GM12878 (cell line): ENCODE measurements at places on chromosomes 16 and 17.
A peak's percentile ranks its signal among the peaks of the same experiment; 100 is the strongest.

- no peaks in the 10 kb centered on the region for H3K27me3 ChIP-seq
- no peak overlapping the region for H3K27ac ChIP-seq
- H3K36me3 ChIP-seq: peaks cover 16% of the 10 kb centered on the region
- DNase-seq: no peak
These were observed 60.9 kb downstream of the PDPK1 start for GRCh38 chr16:2598723-2599122.

DNA sequence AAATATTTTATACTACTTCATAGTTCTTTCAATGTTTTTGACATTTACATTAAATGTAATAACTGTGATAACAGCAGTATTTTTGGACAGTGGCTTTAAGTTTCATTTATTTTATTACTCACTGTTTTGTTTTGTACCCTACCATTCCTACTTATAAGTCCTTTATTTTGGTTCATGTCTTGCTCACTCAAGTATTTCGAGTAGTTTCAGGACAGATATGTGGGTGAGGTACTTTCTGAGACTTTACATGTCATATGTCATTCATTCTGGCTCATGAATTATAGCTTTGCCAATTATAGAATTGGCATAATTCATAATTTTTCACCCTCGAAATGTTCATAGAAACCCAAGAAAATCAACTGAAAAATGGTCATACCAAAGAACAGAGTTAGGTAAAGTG is 44.4 kb downstream of the PIK3R5 start:
- no peak for DNase-seq
- H3K27ac ChIP-seq: peak overlapping the region; percentile 64
- H3K27me3 ChIP-seq: no peaks in the 10 kb centered on the region
- H3K36me3 ChIP-seq: peaks cover 8% of the 10 kb centered on the region
- peaks cover 59% of the 10 kb centered on the region for H3K4me1 ChIP-seq

GRCh38 chr17:43337684-43338428 is 60.9 kb upstream of the ARL4D start:
- H3K27ac ChIP-seq: no peak overlapping the region
- no peaks in the 10 kb centered on the region for H3K27me3 ChIP-seq
- H3K4me1 ChIP-seq: peaks cover 15% of the 10 kb centered on the region
- DNase-seq: no peak
- H3K36me3 ChIP-seq: no peaks in the 10 kb centered on the region

DNA sequence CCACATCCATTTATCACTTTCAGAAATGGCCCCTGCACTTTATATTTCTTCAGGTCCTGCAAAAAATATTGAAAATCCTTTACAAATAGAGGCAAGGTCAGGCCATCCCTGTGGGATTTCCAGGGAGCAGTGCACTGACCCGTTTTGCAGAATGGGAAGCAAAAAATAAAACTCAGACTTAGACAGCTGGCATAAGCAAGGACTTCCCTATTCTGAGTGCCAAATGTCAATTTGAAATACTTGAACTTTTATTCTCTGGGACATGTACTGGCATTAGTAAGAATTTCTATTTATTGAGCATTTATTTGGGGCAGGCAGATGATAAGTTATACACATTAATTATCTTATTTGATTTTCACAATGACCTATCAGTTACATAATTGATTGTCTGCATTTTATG is 32.4 kb downstream of the PRKCB start:
- DNase-seq: no peak
- no peak overlapping the region for H3K4me3 ChIP-seq
- no peak overlapping the region for H3K27ac ChIP-seq
- no peaks in the 10 kb centered on the region for H3K27me3 ChIP-seq
- peaks cover 42% of the 10 kb centered on the region for H3K4me1 ChIP-seq
- peaks cover 19% of the 10 kb centered on the region for H3K36me3 ChIP-seq

DNA sequence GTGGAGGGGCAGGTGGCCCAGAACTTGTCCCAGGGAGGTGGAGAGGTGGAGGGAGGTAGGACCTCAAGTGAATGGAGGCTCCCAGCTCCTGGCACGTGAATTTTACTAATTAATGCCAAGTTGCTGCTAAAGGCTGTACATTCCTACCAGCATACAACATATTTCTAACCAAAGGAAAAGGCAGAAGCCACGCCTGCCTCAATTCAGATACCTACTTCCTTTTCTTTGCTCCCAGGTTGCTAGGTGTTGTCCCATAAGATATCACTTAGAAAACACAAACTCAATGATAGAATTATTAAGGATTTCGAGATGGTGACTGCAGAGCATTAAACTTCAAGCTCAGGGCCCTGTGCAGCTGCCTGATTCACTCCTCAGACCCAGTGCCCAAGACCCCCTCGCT is 20.5 kb upstream of the SMPD3 start:
- H3K27me3 ChIP-seq: no peaks in the 10 kb centered on the region
- DNase-seq: no peak
- no peaks in the 10 kb centered on the region for H3K36me3 ChIP-seq
- H3K4me3 ChIP-seq: no peak overlapping the region

- H3K27me3 ChIP-seq: no peaks in the 10 kb centered on the region
- H3K27ac ChIP-seq: no peak overlapping the region
- DNase-seq: no peak
- H3K4me1 ChIP-seq: peaks cover 5% of the 10 kb centered on the region; the same call in 1 of the 2 replicates
- 0 out of 2 replicates have a peak overlapping the region, but pooled peaks have one; percentile 35 for H3K4me3 ChIP-seq
- H3K36me3 ChIP-seq: no peaks in the 10 kb centered on the region
These were observed 11.0 kb downstream of the GPRC5C start for GRCh38 chr17:74442670-74443515.

GRCh38 chr17:6101706-6102105 is 31.5 kb downstream of the WSCD1 start:
- no peaks in the 10 kb centered on the region for H3K36me3 ChIP-seq
- no peaks in the 10 kb centered on the region for H3K4me1 ChIP-seq
- H3K27me3 ChIP-seq: no peaks in the 10 kb centered on the region; the same call in 1 of the 2 replicates
- no peak for DNase-seq
- no peak overlapping the region for H3K4me3 ChIP-seq

DNA sequence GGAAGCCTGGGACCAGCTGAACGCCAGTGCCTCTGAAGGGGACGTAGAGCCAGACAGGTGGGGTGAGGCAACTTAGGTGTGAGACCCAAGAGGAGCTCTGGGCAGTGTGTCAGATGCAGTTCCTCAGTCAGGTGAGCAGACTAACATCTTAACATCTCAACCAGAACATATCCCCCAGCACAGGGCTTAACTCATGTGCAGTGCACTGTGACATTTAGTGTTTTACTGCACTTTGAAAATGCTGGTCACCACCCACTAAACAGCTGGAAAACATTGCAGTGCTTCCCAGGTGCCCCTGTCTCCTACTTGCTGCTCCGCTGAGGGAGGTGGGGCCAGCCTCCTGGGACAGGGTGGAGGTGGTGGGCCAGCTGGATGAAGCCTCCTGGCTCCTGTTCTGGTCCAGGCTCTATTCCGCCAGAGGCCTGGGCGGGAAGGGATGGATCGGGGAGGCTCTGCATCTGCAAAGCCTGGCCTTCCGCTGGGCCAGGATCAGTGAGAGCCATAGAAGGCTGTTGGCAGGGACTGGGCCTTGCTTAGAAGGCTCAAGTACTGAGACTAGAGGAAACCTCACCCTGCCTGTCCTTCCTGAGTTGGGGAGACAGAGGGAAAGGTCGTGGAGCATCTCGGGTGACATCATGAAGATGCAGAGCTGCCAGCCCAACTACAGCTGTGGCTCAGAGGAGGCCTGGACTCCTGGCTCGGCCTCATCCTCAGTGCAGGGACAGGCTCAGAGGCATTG is 7.9 kb upstream of the MRC2 start:
- no peaks in the 10 kb centered on the region for H3K27me3 ChIP-seq
- H3K36me3 ChIP-seq: peaks cover 6% of the 10 kb centered on the region
- no peaks in the 10 kb centered on the region for H3K4me1 ChIP-seq
- DNase-seq: no peak

GRCh38 chr16:67177743-67178699 is 5.7 kb downstream of the MATCAP1 start:
- H3K27ac ChIP-seq: no peak overlapping the region
- H3K36me3 ChIP-seq: no peaks in the 10 kb centered on the region
- DNase-seq: no peak
- peak overlapping the region; percentile 55; the same call in 1 of the 2 replicates for H3K4me3 ChIP-seq
- H3K27me3 ChIP-seq: no peaks in the 10 kb centered on the region
